HT-29 (cell line): ENCODE measurements at places on chromosomes 6 and 20.

DNA sequence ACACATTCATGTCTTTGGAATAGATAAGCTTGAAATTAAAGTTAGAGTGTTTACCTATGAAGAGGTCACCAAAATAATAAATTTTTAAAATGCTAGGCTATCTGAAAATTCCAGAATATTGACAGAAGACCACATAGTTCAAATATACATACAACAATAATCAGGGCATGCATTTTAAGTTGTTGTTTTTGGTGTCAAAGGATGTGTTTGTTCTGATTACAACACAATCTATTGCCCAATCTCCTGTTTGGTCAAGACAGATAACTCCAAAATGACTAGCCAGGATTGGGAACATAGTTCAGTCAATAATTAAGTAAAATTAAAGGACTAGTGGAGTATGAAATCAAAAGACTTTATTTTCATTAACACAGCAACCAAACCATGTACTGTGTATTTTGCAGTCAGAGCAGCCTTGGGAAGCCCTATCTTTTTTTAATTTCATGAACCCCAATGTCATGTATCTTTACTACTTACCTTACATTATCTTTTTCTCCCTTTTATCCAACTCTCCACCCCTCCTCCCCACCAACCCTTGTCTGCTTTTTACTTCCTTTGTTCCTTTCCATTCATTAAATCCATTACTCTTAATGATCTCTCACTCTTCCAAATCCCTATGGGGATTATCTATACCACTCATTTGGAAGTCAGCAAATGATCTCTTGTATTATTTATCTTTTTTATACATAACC is 111.2 kb downstream of the CDK19 start:
- DNase-seq, result no peak

- DNase-seq, result no peak
Measured at GRCh38 chr6:34615574-34616226, 59.6 kb upstream of the SPDEF start.

DNA sequence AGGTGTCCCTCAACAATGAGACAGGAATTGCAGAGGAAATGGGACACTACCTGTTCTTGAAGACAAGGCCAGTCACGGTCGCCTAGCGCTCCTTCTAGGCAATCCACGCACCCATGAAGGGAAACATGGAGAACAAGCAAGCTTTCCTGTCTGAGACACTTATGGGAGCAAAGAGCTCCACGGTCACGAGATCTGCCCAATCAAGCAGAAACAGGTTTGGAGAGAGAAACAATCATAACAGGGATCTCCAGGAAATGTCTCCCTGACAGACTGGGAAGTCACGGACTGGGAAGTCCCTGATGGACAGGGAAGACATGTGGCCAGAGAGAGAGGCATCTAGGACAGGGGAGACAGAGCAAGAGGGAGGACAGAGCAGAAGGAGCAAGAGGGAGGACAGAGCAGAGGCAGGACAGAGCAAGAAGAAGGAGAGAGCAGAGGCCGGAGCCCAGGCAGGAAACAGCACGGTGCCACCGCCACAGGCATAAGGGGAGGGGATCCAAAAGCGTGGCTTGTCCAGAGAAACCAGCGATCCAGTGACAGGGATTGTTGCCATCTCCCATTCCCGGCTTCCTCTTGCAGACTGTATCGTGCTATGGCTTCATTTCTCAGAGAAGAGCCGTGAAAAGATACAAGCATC is 167.8 kb upstream of the ZNF337 start:
- no peak for DNase-seq

DNA sequence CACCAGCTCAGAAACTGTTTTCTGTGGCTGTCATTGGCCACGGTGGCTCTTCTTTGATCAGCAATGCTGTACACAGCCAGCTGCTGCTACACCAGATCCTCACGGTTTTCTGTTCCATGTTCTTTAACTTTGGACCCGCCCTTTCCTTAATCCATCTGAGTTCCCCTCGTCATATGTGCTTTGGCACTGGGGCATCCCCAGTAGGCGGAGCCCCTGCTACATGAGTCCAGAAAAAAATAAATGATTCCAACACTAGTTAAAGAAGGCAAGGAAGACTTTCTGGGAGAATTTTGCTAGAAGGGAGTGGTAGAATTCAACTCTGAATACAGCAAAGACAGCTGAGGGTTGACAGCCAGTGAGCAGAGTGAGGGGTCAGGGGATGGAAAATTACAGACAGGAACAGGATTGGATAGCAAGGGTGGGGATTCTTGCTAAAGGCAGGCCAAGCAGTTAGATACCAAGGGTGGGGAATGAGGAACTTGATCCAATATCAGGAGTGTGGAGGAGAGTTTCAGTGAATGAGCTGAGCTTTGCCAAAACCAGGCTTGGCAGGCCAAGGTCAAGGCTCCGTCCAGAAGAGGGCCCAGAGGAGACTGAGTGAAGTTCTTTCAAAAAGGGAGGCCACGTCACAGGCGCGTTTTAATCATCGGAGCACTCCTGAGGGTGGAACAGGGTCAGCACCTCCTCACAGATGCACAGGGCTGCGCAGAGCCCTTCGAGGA is 391.8 kb downstream of the CDH4 start:
- DNase-seq, result no peak

DNA sequence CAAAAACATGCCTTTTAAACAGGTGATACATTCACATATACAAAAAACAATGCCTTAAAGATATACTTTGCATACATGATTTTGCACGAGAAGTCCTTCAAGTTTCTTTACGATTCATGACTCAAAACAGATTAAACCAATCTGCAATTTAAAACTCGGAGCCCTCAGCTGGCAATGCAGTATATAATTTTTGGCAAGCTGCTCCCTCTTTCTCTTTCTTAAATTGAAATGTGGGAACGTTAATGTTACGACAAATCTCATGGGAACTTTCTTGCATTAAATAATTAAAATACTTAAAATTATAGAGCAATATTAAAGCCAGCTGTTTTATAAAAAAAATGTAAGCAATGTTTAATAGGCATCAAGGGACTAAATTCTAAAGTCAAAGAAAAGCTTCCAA is 334.6 kb downstream of the ESR1 start:
- no peak for DNase-seq

DNA sequence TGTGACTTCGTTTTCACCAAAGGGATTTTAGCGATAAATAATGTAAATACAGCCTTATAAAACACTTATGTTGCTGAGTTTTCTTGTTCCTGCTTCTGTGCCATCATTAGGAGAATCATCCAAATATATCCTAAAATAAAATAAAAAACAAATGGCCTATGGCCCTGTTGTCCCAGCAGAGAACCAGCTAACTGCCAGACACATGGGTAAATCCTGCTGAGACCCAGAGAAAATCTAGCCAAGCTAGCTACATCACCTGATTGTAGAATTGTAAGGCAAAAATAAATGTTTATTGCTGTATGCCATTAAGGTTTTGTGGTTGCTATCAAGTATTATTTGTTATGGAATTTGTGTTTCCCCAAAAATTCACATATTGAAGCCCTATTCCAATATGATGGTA is 631.2 kb upstream of the SYNCRIP start:
- no peak for DNase-seq

DNA sequence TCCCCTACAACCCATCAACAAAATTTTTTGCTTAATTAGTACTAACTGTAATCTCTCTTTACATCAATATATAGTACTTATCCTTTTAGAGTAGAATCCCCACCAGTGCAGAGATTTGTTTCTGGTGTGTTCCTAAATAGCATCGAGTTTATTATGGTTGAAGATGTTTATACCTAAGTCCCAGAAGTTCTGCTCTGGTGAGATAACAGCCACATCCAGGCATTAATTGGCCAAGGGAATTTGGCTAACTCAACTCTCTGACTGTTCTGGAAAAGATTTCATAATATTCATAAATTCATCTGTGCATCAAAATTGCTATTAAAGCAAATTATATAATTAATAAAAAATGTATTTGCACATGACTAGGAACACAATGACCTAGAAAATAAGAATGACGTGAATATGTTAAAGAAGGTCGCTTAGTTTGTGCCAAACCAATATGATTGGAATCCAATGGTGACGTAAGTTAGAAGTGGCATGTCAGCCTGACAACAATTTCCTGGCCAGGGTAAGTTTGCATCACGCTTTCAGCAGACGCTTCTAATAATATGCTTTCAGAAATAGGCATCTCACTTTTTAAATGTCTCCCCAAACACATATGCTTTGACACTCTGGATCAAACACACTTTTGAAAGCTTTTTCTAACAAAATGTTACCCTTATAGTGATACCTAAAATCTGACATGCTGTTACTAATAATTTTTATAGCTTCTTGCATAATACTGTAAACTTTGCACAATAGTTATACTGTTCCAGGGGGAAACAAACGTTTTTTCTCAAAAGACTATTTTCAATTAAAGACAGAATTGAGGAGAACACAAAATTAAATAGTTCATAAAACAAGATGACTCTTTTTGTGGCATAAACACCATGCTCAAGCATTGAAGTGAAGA is 236.7 kb downstream of the TENT5A start:
- DNase-seq, result no peak

GRCh38 chr6:81894306-81894705 is 141.8 kb upstream of the TENT5A start:
- DNase-seq, result no peak

- DNase-seq, result peak; percentile 84
Measured at GRCh38 chr6:73579851-73580246, 59.0 kb upstream of the EEF1A1 start.

GRCh38 chr6:8082954-8083858 is 19.0 kb upstream of the BLOC1S5 start:
- DNase-seq, result no peak

- peak; percentile 39 for DNase-seq
Measured at GRCh38 chr6:138944412-138944811, 43.6 kb downstream of the REPS1 start.

- DNase-seq, result peak; percentile 89
Measured at GRCh38 chr20:21615617-21616080, 89.8 kb upstream of the PAX1 start.
